Activated CD4-positive, alpha-beta T cell treated with anti-CD3 and anti-CD28 coated beads for 1 hour (primary cell): ENCODE measurements at places on chromosomes 4 and X.

GRCh38 chr4:22850630-22851029 lies 157.9 kb downstream of the GBA3 start:
- no peak for DNase-seq

DNA sequence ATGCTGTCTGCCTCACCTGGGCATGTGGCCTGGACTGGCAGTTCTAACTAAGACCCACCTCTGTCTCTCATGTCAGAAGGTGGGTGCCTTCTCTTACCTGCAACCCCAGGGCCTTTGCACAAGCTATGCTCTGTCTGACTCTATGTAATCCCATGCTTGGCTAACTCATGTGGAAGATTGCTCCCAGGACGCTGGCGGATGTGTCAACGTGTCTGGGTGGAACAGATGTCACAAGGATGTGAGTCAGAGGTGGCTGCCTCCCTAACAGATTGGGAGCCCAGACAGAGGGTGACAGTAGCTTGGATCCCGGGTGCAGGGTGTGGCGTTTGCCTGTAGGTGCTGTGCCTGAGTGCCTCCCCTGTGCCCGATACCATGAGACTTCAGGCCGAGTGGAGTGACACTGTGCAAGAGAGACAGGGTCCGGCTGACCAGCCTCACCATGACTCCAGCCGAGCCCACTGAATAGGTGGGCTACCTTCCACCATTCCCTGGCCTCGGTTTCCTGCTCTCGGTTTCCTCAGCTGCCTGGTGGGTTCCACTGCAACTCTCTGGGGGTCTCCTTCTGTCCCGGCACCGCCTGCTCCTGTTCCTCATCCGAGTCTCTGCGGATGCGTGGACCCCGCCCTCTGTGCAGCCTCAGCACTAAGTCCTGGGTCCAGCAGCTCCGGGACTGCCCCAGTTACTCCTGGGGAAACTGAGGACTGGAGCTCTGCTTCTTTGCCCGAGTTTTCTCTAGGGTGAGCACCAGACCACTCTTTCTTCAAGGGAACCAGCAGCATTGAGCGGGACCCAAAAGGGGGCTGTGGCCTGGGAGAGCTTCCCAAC lies 11.0 kb downstream of the SH3BP2 start:
- DNase-seq = no peak

DNA sequence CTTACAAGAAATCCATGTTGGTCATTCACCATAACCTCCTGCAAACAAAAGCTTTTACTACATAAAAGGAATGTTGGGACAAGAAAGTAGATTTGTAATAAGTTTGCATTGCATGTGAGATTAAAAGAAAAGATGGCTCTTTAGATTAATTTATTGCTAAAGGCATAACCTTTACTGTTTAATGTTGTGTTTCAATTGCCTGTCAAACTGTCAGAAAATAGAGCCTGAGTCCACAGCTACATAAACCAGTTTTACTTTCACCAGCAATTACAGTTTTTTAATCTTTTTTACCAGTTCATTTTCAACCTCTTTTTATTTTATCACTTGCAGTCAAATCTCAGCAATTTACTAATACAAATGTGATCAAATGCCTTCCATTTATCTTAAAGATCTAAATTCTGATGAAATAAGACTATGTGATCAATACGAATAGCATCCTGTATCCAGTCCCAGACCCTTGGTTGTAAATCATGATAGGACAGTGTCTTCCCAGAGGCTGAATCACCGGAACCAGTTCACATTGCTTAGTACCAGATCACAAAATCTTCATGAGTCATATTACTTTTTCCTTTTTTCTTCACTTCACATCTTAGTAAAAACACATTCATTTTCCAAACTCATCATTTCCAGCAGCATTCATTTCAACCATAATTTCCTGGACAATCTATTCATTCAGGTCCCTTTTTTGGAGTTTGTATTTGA lies 95.4 kb upstream of the FRG1 start:
- DNase-seq = no peak

- DNase-seq = no peak
Observed at GRCh38 chr4:185112104-185112503, 31.0 kb upstream of the SLC25A4 start.

DNA sequence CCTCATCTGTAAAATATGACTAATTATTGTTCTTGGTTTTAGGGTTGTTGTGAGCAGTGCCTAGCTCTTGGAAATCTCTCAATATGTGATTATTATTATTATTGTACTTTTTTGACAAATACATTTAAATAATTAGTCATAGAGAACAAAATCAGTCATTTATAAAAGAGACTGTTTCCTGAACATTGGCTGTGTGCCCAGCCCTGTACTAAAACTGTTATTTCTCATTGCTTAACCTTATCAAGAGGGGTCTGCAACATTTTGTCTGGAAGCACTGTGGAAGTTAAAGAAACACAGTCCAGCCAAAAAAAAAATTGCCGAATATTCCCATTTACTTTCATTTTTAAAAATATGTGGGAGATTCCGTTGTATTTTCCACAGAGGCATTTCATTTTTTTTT lies 989.2 kb upstream of the SLIT2 start:
- no peak for DNase-seq

DNA sequence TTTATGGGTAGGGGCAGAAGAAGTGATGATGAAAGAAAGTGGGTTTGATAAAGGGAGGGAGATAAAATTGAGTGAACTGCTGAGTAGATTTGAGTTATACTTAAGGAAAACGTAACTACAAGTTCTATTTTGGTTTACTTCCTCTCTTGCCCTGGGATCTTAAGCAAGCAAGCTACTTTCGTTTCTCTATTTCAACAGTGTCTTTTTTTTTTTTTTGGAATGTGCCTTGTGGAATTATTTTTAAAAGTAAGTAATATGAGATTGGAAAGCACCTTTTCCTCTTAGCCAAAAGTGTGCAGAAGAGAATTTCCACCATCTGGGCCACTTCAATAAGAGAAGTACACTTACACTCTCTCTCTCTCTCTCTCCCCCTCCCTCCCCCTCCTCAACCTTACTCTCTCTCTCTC lies 16.0 kb upstream of the C4orf36 start:
- no peak for DNase-seq

DNA sequence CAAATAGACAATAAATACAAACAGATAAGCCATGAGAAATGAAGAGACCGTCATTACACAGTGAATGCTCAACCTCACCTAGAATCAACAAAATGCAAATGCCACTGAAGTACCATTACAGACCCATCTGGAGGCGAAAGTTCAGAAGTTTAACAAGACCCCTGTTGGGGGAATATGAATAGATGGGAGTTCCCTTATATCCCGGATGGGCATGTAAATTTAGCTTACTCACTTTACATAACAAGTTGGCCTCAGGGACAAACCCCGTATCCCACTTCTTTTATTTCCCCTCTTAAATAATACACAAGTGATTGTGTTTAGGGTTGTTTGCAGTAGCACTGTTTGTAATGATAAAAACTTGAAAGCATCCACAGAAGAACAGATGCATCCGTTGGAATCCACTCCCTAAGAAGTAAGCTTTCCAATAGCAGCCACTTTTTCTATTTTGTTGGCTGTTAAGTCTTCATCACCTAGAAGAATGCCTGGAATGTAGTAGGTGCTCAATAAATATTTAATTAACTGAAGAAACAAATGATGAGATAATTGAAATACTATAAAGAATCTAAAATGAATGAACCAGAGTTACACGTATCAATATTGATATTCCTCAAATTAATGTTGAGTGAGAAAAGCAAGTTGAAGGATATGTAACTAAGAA lies 1076.3 kb upstream of the TENM3 start:
- DNase-seq = no peak
